Ureter (tissue), 1 donor: ENCODE measurements at places on chromosomes 1 and 21.

GRCh38 chr1:89064632-89065031 lies 376 bp downstream of the GBP1 start:
- DNase-seq = no peak

- DNase-seq = no peak
Measured at GRCh38 chr1:20992322-20993056, 184.2 kb downstream of the EIF4G3 start.

DNA sequence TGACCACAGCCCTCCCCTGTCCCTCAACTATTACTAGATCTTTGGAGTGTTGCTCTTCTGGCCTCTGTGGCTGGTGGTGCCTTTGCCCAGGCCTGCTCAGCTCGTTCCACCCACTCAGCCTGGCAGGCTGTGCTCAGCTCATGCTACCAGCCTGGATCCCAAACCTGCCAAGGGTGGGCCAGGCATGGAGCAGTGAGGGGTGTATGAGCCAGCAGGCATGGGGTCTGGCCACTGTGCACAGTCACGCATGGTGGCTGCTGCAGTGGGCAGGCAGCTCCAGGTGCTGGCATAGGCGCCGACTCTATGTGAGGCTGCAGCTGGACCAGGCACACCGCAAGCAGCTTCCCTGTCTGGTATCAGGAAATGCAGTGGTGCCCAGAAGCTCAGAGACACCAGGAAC lies 449.9 kb downstream of the MATN1 start:
- no peak for DNase-seq

DNA sequence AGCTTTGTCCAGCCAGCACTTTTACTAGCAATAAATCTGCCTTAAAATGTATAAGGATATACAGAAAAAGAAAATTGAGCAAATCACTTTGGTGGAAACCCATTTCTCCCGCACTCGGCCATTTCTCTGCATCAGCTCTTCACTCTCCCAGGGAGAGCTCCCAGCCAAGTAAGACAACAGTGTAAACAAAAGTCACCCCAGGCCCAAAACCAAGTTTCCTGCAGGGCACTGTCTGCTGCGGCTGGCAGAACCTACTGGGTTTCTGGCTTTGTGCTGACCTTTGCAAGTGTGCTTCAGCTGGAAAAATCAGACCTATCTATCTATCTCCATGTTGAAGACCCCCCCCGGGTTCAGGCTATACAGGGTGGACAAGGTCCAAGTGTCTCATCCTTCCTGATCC lies 476.7 kb upstream of the CAMK1G start:
- no peak for DNase-seq
